Mucosa of gallbladder (tissue), 1 donor: ENCODE measurements at places on chromosomes 16 and 17. TPM values are rescaled to one million over a fixed set of nuclear protein-coding genes. Genes with fewer than 3 reads are reported as not detected.

DNA sequence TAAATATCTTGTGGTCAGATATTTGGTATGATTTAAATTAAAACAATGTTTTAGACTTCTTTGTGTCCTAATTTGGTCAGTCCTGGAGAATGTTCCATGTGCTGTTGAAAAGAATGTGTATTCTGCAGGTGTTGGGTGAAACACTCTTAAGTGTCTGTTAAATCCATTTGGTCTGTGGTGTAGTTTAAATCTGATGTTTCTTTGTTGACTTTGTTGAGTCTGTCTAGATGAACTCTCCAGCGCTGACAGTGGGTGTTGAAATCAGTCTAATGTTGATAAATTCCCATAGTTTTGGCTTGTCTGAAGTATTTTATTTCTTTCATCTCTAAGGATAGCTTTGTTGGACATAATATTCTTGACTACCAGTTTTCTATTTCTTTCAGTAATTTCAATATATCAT, 18.8 kb downstream of the TANC2 start:
- no peak for DNase-seq

DNA sequence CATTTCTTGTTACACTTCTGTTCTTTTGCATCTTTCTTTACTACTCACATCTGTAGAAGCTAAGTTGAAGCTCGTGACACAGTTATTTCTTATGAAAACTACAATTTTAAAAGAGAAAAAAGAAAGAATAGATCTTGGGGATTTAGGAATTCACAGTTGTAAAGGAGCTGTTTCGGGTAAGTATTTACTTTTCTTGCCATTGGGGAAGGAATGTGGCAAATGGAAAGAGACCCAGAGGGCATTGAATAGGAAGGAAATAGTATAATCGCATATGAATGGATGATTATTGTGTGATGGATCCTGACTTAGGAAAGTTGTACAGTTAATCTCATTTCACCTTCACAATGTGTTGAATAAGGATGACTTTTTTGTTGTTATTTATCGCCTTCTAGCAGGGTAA, 914.1 kb upstream of the CDH8 start:
- DNase-seq = no peak

DNA sequence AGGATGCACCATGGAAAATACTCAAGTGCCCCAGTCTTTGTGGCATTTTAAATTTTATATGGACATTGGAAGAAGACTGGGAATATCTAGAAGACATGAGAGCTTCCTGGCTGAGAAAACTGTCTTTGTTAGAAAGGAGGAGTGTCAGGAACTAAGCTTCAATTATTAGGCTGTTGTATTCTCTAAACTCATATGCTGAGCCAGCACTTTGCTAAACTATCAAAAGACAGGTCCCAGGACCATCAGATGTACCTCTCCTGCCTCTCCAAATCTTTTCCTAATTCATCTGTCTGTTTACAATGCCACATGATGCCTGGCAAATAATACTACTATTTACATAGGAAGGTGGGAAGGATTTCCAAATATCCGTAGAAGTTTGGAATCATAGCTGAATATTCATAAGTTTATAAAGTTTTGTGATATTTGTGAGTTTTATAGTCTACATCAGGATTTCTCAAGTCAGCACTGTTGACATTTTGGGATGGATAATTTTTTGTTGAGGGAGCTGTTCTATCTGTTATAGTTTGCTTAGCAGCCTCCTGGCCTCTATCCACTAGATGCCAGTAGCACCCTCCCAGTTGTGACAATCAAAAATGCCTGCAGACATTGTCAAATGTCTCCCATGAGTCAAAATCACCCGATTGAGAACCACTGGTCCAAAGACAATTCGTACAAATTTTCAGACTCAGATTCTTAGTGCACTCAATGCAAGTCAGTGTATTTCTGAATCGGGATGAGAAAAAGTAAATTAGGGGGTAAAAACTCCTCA, 61.2 kb upstream of the NETO2 start:
- DNase-seq = no peak

Gene NEUROD2
- not detected for total RNA-seq

Gene C17orf100
- 3.3 TPM for total RNA-seq

- no peak for DNase-seq
Measured at GRCh38 chr17:41163828-41164227, 3.3 kb upstream of the KRTAP4-4 start.

DNA sequence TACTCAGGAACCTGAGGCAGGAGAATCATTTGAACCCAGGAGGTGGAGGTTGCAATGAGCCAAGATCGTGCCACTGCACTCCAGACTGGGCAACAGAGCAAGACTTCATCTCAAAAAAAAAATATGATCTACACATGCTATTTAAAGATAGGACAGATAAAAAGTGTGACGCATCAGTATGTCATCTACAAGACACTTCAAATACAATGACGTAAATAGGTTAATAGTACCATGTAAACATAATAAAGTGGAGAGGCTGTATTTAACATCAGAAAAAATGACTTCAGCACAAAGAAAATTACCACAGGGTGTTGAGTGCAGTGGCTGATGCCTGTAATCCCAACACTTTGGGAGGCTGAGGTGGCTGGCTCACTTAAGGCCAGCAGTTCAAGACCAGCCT, 20.2 kb downstream of the ZNF778 start:
- DNase-seq = no peak

Gene COTL1
- total RNA-seq = 129 TPM

GRCh38 chr17:49343273-49343672, 18.8 kb downstream of the ZNF652 start:
- DNase-seq = no peak

GRCh38 chr17:51322390-51323029, 62.2 kb downstream of the UTP18 start:
- DNase-seq = no peak

DNA sequence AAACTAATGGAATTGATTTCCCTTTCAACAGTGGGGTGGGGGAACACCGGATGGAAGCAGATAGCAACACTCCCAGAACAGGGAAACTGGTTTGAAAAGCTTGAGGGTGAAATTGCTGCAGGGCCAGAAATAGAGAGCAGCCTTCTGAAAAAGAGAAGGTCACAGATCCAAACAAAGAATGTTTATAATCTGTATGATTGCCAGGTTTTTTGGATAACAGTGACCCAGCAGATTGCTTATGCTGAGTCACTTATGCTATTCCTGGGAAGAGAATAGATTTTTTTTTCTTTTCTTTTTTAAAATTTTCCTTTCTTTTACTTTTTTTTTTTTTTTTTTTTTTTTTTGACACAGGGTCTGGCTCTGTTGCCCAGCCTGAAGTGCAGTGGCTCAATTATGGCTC, 641.3 kb downstream of the KCNJ2 start:
- DNase-seq = no peak

Gene ATXN7L3
- 77.0 TPM for total RNA-seq
